D341Med (cell line): ENCODE measurements at places on chromosomes 6 and 20.

DNA sequence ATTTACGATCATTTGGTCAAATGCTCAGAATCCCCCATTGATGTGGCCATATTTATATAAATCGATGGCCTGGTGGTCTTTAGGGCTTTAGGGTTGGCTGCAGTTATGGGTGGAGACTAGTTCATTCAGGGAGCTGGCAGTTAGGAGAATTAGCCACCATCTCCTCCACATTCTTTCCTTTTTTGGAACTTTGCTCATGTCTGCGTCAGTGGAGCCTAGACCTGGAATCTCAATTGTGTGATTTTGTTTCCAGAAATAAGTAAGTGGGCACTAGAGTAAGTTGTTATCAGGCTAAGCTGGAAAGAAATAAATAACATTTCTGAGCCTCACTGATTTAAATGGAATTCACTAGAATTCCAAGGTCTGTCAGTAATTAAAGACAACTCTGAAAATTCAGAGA, 29.0 kb upstream of the ELOVL5 start:
- no peak for DNase-seq

GRCh38 chr6:81744131-81744530, 8.3 kb downstream of the TENT5A start:
- DNase-seq: no peak

- no peak for DNase-seq
These were observed 22.3 kb upstream of the TOP1 start for GRCh38 chr20:41006126-41006935.

GRCh38 chr20:62307226-62308101, 4.7 kb downstream of the ADRM1 start:
- no peak for DNase-seq

GRCh38 chr6:122200440-122200839, 199.0 kb upstream of the HSF2 start:
- no peak for DNase-seq
